ENCODE measurements at places on chromosomes 16 and 17.

DNA sequence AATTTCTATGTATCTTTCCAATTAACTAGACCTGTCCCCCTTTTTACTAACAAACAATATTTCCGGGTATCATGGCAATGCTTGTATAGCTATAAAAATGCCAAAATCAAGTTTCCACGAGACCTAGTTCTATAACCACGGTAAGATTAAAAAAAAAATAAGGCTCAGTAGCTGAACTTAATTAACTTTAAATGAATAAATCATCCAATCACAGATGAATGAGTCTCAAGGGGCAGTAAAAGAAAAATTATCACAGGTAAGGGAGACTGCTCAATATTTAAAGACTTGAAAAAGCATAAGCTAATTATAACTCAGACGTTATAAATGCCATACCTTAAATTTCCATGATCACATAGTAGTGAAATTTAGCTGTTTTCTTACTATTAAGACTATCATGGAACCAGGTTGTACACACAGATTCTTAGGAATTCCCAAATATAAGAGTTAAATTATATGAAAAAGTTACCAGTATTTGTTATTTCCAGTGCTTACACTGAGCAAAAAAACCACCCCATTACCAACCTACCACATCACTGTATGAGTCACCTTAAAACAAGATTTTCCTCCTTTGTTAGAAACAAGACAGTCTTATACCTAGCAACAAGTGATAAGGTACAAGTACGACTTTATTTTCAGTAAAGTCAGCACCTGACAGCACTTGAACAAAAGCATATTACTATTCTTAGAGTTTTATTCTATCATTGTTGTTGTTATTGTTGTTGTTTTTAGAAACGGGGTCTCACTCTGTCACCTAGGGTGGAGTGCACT, 20.6 kb downstream of the SSH2 start:
- DNase-seq: no peak

DNA sequence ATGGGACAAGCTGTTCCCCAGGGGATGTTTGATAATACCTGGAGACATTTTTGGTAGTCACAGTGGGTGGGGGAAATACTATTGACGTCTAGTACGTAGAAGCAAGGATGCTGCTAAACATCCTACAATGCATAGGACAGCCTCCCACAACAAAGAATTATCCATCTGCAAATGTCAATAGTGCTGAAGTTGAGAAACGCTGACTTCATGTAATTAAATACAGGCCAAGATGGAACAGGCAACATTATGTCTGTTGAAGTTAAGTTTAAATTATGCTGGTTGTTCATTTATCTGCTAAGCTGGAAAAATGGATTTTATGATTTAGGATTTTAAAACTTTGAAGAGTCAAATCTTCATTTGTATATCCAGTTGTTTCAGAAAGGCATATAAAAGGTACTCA, 341.2 kb upstream of the DYNLRB2 start:
- no peak for DNase-seq

- peak; percentile 33 for DNase-seq
Measured at GRCh38 chr17:78349891-78350642, 9.8 kb downstream of the SOCS3 start.

GRCh38 chr16:53792161-53792951, 88.4 kb downstream of the FTO start:
- DNase-seq: no peak

- DNase-seq: peak; percentile 50
Measured at GRCh38 chr16:9008601-9009260, 45.0 kb upstream of the USP7 start.

GRCh38 chr17:58492238-58493121, 4.3 kb upstream of the HSF5 start:
- no peak for DNase-seq
